ENCODE measurements at places on chromosomes 6 and 20.

DNA sequence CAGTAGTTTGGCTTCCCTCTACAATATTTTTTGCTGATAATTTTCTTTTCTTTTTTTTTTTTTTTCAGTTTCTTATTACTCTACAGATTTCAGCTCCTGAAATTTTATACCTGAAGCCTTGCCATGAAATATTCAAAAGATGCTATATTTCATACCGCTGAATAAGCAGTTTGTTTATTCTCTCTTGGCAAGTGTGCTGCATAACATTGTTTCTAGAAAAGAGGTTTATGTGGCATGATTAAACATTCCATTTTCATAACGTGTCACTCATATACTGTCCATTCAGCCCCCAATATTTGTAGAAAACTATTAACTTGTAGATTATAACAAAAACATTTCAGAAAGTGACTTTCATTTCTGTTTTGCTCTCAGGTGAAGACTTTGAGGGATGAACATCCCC is 174.4 kb upstream of the NOX3 start:
- no peak for DNase-seq

DNA sequence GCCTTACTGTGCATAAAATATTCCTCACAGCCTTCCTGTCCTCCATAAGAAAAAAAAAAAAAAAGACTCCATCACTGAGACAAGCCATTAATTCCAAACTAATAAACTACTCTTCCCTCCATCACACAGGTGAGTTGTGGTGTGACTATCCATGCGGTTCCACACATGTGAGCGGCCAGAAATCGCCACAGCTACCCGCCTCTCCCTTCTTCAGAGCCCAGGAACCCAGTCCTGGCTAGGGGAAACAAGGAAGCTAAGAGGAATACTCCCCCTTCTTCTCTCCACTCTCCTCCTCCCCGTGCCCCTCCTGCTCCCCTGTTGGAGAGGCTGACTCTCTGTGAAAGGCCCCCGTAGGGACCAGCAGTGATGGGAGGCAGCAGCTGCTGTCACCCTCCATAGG is 128.6 kb upstream of the ARID1B start:
- DNase-seq = no peak

- DNase-seq = peak; percentile 2
Measured at GRCh38 chr6:17042422-17043147, 59.3 kb upstream of the STMND1 start.

GRCh38 chr6:37897321-37897720 is 77.8 kb downstream of the ZFAND3 start:
- no peak for DNase-seq

GRCh38 chr20:33465481-33466302 is 22.1 kb upstream of the SNTA1 start:
- DNase-seq = no peak

- no peak for DNase-seq
Measured at GRCh38 chr6:45441851-45442453, 64.2 kb upstream of the SUPT3H start.

DNA sequence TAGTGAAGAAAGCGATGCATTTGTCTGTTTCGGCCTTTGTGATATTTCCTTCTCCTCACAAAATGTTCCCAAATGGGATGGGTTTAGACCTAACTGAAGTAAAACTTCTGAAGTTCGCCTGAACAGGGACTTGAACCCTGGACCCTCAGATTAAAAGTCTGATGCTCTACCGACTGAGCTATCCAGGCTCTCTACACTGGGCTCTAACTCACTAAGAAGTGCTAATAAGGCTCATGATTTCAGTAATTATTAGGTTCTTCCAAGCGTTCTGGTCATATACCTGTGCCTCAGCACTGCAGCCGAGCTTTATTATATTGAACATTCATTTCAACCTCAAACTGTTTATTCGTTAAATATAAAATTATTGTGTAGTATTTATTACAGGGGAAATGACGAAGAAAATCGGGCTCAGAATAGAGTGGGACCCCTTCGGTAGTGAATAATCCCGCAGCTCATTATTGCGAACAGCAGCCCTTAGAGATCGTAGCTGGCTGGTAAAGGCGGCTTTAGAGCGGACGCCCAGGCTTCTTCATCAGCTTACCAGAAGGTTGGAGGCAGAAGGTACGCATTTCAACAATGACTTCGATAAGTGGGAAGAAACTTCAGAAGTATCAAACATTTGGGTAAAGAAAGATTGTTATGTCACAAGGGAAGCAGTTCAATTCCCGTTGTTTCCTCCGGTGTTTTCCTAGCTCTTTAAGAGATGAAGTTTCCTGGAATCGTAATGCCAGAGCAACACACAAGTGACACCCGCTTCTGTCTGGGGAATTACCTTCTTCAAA is 119.0 kb upstream of the ZNF184 start:
- peak; percentile 28 for DNase-seq

DNA sequence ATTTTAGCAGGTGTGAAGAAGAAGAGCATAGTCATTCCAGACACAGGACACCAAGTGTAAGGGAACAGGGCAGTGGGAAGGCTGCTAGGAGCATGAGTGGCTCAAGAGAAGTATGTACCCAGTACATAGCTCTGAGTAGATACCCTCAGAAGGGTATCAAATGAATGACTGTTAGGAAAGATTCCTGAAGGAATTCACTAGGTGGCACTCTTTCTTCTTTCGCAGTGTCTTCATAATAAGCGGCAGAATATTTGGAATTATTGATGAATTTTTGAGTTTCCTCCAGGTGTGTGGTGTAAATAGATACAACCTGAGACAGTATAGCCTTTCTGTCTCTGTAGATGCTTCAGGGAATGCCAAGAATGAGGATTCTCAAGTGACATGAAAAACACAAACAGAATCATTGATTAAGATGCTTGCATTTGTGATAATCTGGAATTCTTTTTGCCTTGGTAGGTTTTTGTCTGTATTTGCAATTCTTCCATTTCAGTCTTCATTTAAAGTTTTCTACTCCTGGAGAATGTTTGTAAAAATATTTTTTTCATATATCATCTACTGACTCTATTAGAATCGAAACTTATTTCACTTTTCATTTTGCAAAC is 264.3 kb upstream of the RIMS1 start:
- DNase-seq = peak; percentile 32

GRCh38 chr6:90168693-90169131 is 127.9 kb downstream of the BACH2 start:
- no peak for DNase-seq

DNA sequence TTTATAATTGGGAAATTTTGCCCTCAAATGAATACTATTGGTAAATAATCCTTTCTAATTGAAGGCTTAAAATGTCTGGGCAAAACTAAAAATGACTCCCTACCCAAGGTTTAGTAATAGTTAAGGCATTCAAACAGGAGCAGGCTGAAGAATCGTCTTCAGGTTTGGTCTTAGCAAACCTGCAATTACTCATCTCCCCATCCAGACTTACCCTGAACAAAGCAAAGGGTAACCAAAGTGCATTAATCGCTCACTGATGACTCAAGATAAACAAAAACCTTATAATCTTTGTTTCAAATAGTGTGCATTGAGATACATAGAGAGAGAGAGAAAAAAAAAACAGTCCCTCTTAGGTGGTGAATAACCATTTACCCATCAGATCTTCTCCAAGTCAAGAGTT is 225.5 kb downstream of the BMP2 start:
- no peak for DNase-seq

- DNase-seq = peak; percentile 40
Measured at GRCh38 chr6:138972226-138972665, 15.8 kb downstream of the REPS1 start.

- DNase-seq = no peak
Measured at GRCh38 chr20:4412216-4412615, 309.5 kb upstream of the PRND start.

DNA sequence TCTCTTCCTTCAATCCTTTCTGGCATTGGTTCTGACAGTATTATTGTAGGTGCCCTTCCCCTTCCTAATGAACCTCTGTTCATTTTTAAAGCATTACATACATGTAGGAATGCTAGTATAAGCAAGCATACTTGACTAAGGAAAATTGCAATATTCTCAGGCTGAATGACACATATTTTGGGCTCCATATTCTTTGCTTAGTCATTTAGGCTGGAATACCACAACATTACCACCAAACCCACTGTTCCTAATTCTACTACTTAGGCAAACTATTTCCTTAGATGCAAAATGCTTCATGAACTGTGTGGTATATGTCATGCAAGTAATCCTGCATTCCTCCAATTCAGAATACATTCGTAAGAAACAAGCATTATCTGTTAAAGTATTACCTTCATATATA is 113.9 kb downstream of the PRDM1 start:
- DNase-seq = no peak

DNA sequence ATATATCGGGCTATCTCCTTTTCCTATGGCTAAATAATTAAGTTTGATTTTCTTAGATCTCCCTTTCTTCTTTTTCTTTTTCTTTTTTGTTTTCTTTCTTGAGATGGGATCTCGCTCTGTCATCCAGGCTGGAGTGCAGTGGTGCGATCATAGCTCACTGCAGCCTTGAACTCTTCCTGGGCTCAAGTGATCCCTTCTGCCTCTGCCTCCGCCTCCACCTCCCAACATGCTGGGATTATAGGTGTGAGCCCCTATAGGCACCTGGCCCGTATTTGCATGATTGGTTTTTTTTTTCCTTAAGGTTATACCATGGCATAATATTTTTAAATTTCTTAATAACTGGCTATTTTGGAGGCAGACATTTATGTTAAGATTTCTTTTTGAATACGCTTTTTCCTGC is 106.3 kb downstream of the SCAF8 start:
- no peak for DNase-seq

- DNase-seq = no peak
Measured at GRCh38 chr6:129923530-129924250, 62.6 kb upstream of the TMEM244 start.

Data from lung microvascular endothelial cell (primary cell).